ENCODE measurements at places on chromosomes 5 and 9.

DNA sequence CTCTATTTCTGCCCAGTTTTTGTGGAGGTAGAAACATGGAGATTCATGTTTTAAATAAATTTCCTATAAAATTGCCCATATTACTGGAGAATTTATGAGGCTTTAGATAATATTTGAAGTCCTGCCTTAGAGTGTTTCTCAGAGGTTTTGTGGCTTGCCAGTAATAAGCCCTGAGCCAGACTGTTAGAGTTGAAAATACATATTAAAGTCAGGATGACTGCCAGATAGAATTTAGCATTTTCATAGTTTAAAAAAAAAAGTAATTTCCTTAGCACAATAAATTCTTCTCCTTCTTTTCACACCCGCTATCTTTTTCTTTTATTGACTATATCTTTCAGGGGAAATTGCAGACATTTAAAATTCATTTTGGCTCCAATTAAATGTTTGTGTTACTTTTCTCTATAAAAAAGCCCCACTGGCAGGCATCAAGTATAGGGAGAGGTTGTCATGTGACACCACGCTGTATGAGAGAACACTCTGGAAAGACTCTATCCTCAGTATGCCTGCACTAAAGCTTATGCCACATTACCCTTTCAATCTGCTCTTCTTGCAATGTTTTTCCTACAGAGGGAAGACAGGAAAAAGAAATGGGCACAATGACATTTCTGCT, 135.2 kb downstream of the MPDZ start:
- DNase-seq: no peak

GRCh38 chr9:124215368-124215910, 42.3 kb upstream of the NEK6 start:
- DNase-seq: no peak

DNA sequence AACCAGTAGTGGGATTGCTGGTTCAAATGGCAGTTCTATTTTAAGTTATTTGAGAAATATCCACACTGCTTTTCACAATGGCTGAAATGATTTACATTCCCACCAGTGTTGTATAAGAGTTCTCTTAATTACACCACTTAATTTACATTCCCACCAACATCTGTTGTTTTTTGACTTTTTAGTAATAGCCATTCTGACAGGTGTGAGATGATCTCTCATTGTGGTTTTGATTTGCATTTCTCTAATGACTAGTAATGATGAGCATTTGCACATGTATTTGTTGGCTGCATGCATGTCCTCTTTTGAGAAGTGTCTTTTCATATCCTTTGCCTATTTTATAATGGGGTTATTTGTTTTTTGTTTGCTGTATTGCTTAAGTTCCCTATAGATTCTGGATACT, 688.3 kb downstream of the PRR16 start:
- no peak for DNase-seq

GRCh38 chr9:80787636-80788035, 901.7 kb downstream of the TLE1 start:
- no peak for DNase-seq

- no peak for DNase-seq
Observed at GRCh38 chr9:100619665-100620064, 41.8 kb downstream of the CAVIN4 start.

- no peak for DNase-seq
Observed at GRCh38 chr9:136576269-136576626, 30.4 kb upstream of the NOTCH1 start.

GRCh38 chr5:139049780-139050179, 148.4 kb downstream of the SIL1 start:
- DNase-seq: no peak

GRCh38 chr5:16600397-16600796, 16.4 kb downstream of the RETREG1 start:
- DNase-seq: no peak

GRCh38 chr5:36770125-36770524, 106.4 kb upstream of the NIPBL start:
- DNase-seq: no peak
